Activated CD4-positive, alpha-beta T cell treated with anti-CD3 and anti-CD28 coated beads, Interleukin-2, amount 50 U/mL, for 24 hours (primary cell): ENCODE measurements at places on chromosomes 3 and 15.

DNA sequence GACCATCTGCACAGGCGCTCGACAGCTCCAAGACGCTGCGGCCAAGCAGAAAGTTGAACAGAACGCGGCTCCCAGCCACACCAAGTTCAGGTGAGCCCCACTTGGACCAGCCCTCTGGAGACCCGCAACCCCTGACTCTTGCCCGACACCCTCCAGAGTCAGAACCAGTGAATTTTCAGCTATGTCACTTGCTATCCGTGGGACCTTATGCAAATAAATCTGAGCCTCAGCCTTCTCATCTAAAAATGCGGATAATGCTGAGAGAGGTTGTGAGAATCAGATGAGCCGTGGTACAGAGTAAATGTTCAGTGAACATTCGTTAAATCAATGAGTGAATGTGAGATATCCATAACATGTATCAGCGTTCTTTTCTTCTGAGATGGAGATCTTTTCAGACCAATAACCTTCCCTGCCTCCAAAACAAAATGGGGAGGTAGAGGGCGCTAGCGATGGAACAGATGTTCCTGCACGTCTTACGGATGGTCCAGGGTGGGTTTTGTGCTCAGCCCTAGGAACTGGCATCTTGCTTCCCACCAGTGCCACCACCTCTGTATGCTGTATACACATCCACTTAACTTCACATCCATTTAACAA lies 524 bp downstream of the MRPS11 start:
- no peak for DNase-seq

GRCh38 chr3:194306771-194307640 lies 44.1 kb downstream of the CPN2 start:
- DNase-seq, result no peak

DNA sequence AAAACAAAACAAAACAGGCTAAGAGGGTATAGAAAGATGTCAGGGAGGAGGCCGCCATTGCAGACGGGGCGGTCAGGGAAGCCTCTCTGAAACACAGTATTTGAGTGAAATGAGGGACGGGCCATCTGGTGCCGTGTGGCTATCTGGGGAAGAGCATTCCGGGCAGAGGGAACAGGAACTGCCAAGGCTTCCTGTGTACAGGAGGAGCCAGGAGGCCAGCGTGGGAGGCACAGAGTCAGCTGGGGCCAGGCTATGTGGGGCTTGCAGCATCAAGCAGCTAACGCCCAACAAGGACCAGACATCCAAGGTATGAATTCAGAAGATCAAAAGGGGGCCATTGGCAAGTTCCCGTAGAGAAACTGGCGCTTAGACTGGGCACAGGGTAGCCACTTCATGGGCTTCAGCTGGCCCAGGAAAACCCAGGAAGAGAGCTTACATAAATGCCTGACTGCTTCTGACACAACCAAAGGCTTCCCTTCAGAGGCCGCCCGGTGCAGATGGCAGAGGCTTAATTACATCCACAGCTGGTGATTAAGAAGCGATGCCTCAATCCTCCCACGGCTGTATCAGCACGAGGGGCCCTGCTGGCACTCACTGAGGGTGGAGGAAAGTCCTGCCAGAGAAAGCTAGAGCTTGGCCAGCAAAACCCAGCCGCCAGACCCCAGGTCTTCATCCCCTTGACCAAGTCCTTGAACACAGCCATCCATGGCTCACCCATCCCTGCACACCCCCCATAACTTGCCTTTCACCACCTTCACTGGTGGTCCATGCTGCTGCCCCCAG lies 144.9 kb downstream of the MEGF11 start:
- no peak for DNase-seq

- DNase-seq, result no peak
Observed at GRCh38 chr3:31456373-31456772, 76.4 kb upstream of the STT3B start.

- no peak for DNase-seq
Observed at GRCh38 chr15:29942548-29942947, 120.3 kb upstream of the TJP1 start.

- DNase-seq, result no peak
Observed at GRCh38 chr3:193080821-193081365, 160.1 kb upstream of the PLAAT1 start.

DNA sequence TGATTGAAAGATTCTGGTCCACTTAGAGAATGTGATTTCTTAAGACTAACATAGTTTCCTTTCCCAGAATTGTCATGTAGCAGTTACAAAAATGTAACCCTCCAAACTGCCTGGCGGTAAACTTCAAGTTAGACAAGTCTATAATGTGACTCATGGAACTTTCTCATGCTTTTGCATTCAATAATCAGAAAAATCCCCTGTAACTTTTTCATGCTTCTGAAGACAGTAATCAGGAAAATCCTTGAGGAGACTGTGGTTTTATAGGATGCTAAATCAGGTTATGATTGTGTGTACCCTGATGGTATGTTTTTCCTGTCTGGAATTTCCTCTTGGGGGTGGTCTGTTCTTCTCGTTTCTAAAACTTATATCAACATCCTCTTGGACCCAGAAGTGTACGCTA lies 74.0 kb upstream of the RARB start:
- no peak for DNase-seq

DNA sequence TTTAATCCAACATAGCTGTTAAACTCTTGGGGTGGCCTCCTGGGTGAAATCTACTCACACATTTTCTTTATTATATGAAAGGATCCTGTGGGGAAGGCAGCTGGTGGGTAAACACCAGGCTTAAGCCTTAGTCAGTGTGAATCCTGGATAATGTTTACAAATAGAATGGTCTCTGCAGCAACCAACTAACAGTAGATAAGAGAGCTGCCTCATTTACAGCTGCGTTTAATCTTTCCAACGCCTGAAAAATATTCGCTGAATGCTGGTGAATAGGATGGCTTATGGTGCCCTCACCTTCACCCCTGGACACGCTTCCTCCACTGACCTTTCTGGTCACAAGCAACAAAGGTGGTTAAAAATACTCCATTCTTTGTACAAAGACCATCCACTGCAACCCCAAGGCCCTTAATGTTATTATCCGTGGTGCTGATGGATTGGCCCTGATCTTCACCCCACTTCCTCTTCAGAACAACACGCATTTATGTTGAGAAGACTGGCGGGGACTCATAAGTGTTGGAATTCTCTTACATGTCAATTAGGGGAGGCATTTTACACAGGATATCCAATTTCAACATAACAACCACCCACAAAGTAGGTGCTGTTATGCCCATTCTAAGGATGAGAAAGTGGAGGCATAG lies 120.0 kb upstream of the FRMD4B start:
- no peak for DNase-seq

GRCh38 chr3:40068636-40069035 lies 240.9 kb upstream of the EIF1B start:
- DNase-seq, result no peak

DNA sequence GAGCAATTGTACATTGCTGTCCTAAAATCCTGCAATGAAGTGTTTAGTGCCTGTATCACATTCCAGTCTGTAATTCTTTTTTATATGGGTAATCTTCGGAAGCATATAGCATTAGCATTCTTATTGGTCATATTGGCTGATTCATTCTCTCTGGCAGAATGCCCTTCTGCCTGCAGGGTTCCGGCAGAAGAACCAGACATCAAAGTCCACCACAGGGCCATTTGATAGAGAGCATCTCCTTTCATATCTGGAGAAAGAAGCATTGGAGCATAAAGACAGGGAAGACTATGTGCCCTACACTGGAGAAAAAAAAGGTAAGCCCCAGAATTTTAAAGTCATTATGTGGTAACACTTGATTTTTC lies 39.6 kb downstream of the TMOD3 start:
- no peak for DNase-seq

DNA sequence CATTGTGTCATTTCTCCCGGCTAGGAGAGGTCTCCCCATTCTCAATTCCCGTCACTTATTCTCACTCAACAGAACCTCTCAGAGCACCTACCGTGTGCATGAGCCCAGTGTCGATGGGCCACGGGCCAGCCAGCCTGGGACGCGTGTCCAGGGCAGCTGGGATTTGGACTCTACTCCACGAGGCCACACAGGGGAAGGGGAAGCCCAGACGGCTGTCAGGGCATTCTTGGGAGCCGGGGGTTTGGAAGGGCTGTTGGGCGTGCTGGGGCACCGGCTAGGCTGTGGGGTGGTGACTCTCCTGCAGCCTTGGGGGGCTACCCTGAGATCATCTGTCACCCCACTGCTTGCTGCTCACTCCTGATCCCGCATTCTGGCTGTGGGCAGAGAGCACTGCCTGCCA lies 41.7 kb upstream of the PCSK6 start:
- no peak for DNase-seq

GRCh38 chr3:126392246-126392645 lies 2.5 kb upstream of the CFAP100 start:
- no peak for DNase-seq

DNA sequence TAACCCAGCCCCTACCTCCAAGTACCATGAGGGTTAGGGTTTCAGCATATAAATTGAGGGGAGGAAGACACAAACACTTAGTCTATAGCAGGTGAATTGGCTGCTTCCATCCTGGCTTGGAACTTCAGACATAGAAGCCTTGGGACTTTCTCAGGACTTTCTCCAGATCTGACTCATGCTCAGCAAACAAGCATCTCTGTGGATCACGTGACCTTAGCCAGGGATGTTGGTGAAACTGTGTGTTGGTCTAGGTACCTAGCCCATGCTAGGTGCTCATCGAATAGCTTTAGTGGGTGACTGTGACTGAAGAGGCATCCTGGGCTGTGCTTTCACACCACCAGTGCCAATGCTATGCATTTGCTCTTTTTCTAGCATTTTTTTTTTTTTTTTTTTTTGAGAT lies 58.9 kb downstream of the CD47 start:
- DNase-seq, result no peak

- no peak for DNase-seq
Observed at GRCh38 chr3:134235577-134236076, 15.0 kb downstream of the RYK start.

- DNase-seq, result no peak
Observed at GRCh38 chr3:171727288-171727687, 83.0 kb downstream of the PLD1 start.

DNA sequence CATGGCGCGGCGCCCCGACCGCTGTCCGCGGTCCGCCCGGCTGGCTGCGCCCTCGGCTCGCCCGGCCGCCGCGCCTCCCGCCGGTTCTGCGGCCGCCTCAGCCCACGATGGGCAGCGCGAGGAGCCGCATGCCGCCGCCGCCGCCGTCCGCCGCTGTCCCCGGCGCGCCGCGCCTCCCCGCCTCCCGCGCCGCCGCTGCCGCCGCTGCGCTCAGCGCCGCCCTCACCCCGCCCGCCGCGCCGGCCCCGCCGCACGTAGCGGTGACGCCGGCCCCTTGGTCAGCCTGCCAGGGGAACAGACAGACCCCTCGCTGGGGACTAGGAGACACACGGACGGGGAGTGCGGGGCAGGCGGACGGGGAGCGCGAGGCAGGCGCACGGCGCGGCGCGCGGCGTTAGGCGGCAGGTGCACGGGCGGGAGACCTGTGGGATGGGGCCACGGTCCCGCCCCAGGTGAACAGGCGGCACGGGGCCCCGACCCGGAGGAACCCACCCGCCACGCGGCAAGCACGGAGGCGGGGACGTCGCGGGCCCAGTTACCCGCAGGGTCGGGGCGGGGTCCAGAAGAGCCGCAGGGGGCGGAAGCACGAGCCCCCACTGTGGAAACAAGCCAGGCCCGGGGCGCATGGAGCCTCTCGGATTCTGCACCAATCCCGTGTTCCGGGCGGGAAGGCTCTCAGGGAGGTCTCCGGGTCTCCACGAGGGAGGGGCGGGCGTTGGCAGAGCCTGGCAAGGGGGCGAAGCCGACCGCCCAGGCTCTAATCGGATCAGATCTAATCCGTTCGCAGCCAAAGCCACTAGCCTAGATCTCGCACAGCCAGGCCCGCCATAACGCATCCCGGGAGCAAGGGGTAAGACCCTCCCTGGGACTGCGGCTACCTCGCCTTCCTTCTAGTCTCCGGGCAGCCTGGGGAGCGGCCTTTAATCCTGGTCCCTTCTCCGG lies at the start of gene CSPG5:
CSPG5 (minus strand) TSS at position 175 of the 942 bp plus-strand sequence; CDS start at position 3, 172 bp downstream.
- no peak for DNase-seq

DNA sequence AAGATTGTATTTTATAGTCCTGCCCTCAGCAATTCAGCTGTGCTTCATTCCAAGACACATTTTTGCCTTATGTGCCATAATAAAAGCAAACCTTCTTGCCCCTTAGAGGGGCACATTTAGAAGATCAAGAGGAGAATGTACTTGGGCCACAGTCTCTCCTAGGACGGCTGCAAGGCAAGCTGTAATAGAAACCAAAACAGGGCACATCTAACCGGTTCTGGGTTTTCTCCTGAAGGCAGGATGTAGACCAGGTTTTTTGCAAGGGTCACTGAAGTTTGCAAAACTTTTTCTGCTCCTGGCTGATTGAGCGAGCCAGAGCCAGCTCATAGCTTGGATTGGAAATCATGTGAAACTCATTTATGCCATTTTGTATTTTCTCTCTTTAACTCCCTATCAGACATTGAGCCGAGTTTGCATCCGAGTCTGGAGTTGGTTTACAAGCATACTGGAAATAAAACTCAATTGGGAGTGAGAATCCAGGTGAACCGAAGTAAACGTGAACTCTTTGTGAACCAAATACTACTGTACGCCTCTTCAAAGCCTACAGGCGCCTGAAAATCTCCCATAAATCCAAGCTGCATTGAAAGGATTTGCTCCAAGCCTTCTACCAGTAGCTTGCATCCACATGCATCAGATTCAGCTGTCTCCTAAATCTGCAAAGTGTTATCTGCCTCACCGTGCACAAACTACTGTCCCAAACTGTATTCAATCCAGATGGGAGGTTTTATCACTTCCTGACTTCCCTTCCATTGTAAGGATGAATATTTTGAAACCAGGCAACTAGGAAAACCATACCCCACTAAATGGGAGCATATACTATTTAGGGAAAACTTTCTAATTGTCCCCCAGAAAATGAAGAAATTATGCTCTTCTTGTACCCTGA lies 60.9 kb upstream of the TSC22D2 start:
- DNase-seq, result no peak

DNA sequence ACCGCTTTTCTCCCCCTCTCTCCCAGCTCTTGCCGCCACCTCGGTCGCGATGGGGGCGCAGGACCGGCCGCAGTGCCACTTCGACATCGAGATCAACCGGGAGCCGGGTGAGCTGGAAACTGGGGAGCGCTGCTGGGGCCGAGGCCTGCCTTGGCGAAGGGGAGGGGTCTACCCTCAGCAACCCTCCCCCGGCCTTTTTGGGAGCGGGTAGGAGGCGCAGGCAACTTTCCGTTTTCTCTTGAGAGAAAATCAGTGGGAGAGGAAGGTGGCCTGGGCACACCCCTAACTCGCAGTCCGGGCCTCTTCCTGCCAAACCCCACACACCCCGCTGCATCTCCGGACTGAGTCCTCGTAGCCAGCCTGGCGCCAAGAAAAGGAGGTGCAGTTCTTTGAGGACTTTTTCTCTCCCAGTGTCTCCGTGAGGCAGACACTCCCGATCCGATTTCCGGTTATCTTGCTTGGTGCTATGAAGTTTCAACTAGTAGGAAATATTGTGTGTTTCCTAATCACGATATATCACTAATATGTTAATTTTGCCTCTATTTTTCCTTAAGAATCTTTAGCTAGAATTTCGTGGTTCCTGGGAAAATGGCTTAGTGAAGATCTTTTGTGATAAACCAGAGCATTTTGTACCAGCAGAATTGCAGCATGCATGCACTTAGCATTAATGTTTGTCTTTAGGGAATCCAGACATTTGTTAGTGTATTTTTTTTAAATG lies 631 bp downstream of the NKTR start:
- peak; percentile 41 for DNase-seq
